ENCODE measurements at places on chromosomes 1 and 21.

- DNase-seq = no peak
These were observed 49.3 kb downstream of the ADAMTS1 start for GRCh38 chr21:26795866-26796329.

DNA sequence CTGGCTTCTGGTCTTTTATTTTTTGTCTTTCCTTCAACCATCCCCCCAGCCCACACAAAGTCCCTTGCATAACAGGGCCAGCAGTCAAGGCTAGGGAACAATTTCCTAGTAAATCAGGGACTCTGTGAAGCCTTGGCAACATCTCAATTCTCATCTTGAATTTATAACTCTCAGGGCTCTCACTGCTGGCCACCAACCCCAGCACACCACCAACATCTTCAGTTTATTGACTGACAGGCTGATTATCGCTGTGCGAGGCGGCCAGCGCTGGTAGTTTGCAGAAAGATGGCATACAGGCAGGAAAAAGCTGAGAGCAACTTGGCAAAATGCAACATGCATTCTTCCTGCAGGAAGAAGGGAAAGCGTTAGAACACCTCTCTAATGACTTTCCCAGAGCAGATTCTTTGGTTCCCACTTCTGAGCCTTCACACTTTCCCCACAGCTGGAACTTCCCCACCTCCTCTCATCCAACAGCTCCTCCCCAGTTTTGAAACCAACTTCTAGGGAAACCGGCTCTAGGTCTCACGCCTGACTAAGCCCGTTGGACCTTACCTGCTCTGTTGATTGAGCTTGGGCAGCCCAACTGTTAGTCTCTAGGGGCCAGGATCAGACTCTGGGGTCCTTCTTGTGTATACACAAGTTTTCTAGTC lies 26.3 kb upstream of the CSF1 start:
- DNase-seq = no peak

DNA sequence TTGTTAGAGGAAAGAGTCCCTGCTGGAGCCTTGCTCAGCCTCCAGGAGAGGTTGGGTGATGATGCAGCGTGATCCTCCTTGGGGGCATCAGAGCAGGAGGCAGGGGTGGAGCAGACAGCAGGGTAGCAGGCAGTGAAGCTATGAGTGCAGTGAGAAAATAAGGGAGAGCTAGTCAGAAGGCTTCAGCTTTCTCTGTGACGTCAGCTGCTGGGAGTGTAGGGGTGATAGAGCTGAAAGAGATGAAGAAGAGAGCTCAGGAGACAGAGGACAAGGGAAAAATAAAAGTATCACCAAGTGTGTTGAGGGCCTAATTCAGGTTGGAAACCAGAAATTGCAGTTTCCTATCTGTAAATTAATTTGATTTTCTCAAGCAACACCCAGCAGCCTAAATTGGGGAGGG lies 2.2 kb upstream of the ADAM30 start:
- DNase-seq = no peak

- no peak for DNase-seq
These were observed 1.0 kb upstream of the JAK1 start for GRCh38 chr1:64967381-64967780.

DNA sequence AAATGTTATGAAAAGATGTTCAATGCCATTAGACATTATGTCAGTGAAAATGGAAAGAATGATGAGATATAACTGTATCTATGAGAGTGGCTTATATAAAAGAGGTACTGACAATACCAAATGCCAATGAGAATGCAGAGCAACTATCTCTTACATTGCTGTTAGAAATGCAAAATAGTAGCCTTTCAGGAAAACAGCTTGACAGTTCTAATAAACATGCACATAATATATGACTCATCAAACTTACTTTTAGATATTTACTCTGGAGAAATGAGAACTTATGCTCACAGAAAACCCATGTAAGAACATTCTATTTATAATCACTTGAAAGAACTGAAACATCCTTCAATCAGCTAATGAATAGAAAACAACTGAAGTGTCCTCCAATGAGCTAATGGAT lies 996.7 kb upstream of the ADGRL4 start:
- DNase-seq = no peak

DNA sequence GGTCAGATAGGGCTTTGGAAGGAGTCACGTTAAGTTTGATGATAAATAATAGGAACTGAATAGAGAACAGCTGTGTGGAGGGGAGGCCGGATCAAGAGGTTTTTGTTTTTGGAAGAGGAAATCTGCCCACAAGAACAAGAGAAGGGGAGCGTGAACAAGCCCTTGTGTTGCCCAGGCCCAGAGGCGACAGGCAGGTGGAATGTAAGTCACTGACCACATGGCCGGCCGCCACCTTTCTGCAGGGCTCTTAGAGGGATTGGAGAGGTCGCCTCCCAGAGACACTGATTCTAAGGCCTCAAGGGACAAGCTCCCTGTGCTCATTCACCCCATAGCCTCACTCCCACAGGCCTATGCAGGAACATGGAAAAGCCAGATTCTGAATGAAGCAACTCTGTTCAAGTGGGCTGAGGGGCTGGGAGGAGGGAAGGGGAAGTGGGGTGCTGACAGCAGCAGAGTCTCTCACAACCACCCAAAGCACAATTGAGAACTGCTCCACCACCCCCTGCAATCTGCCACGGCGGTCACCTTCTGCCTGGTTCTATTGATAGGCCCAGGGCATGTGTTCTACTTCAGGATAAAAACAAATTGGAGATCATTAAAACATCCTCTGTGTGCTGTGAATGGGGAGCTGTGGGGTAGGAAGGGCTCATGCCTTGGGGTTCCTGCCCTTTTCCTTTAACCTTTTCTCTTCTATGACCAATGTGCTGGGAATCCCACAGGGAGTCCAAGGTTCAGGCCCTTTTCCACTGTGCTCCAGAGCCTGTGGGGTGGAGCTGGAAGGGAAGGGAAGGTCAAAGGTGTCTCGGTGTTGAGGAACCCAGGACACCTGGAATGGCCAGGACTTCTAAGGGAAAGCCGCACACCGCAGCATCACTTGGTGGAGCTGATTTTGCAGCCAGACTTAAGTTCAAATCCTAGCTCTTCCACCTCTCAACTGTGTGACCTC lies 63.3 kb upstream of the PARP1 start:
- DNase-seq = no peak

GRCh38 chr21:36511484-36512220 lies 31.7 kb upstream of the CLDN14 start:
- DNase-seq = no peak

- no peak for DNase-seq
These were observed 24.4 kb upstream of the TARBP1 start for GRCh38 chr1:234503193-234504050.

- DNase-seq = no peak
These were observed 15.9 kb upstream of the IFNLR1 start for GRCh38 chr1:24202987-24203386.

DNA sequence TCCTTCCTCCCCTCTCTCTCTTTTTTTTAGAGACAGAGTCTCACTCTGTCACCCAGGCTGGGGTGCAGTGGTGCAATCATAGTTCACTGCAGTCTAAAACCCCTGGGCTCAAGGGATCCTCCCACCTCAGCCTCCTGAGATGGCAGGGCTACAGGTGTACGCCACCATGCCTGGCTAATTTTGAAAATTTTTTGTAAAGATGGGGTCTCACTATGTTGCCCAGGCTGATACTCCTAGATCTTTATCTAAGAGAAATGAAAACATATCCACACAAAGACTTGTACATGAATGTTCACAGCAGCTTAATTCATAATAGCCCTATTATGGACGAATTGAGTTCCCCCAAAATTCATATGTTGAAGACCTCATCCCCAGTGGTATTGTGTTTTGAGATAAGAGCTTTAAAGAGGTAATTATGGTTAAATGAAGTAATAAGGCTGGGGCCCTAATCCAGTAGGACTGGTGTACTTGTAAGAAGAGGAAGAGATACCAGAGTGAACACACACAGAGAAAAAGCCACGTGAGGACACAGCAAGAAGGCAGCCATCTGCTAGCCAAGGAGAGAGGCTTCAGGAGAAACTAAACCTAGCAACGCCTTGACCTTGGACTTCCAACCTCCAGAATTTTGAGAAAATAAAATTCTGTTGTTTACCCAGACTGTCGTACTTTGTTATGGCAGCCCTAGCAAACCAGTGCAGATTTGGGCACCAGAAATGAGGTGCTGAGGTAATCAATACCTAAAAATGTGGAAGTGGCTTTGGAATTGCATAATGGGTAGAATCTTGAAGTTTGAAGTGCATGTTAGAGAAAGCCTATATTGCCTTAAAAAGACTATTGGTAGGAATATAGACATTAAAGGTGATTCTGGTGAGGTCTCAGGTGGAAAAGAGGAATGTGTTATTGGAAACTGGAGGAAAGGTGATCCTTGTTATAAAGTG lies 13.2 kb downstream of the IFNLR1 start:
- DNase-seq = no peak

DNA sequence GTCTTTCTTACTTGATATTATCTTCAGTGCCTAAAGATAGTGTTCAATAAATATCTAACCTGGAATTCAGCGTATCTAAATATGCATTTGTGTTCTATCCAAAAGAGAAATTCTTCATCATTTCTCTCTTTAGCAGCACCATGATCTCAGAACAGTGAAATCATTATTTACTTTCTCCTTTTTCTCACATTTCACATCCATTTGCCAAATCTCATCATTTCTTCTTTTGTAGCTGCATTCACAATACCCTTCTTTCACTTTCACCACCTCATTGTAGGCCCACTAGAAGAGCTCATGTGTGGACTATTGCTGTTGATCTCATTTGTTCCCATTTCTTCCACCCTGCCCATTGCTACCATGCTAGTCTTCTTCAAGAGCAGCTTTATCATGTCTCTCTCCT lies 178.0 kb downstream of the PHTF1 start:
- DNase-seq = no peak

DNA sequence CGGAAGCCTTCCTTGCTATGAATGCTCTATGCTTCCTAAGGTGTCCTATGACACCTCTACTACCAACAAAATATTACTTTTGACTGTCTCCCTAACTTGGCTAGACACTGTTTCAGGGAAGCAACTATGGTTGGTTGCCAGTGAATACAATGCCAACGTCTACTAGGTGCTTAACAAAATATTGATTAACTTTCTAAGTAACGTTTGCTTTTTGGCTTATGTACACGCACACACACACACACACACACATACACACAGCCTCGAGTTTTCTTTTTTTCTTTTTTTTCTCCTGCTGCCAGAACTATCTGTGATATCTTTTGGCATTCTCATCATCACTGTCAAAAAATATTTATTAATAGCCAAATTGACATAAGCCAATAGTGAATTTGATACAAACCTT lies 864.0 kb downstream of the PLA2G4A start:
- no peak for DNase-seq

DNA sequence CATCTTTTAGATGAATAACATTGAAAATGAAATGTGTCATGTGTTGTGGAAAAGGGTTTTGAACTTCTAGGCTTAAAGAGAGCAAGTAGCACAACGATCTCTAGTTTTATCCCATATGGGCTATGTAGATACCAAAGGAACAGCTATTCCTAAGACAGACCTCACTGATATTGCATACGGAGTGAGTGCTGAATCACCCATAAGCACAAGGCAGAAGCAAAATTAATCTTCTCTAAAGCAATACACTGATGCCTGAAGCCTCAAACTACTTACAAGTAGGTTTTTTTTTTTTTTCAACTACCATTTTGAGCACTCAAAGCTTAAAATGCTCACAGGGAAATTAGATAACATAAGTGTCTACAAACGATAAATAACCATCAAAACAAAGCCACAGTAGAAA lies 5.0 kb upstream of the KMO start:
- DNase-seq = no peak

- no peak for DNase-seq
These were observed 20.2 kb upstream of the KCNAB2 start for GRCh38 chr1:6025269-6026094.

DNA sequence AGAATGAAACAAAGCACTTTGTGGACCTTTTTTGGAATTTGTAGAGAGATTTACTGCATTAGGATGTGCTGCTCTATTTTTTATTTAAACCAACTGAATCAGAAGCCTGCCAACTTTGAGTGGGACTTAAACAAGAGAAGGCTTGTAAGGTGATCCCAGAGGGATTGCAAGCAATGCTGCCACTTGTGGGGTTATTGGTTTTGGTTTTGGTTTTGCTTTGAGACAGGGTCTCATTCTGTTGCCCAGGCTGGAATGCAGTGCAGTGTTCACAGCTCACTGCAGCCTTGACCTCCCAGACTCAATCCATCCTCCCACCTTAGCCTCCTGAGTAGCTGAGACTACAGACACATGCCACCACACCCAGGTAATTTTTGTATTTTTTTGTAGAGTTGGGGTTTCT lies 32.2 kb upstream of the GNG5 start:
- DNase-seq = no peak

DNA sequence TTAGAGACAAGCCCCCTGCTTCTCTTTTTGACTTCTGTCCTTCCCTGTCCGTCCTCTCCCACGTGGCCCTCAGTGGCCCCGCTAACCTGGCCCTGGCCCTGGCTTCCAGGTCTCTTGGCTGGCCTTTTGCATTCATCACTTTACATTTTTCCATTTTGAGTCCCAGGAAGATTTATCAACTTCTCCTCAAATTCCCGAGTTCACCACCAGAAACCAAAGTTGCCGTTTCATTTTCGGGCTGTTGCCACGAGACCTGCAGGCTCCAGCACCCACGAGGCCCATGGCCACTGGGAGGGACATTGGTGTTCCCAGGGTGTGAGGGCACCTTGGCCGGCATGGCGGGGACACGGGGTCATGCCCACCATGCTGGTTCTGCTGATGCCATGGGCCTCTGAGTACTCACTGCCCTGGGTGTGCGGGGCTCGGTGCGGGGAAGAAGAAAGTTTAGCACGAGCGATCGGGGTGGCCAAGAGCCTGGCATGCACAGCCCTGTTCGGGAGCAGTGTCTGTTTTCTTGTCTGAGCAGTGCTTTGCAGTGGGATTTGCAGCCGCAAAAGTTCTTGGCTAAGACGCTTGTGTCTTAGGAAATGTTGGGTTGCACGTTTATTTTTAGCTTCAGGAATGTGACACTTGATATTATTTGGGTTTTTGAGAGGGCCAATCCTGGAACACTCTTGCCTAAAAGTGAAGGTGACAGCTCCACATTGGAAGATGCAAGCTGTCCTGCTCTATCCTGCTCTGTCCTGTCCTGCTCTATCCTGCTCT lies 40.4 kb upstream of the ADARB1 start:
- no peak for DNase-seq

DNA sequence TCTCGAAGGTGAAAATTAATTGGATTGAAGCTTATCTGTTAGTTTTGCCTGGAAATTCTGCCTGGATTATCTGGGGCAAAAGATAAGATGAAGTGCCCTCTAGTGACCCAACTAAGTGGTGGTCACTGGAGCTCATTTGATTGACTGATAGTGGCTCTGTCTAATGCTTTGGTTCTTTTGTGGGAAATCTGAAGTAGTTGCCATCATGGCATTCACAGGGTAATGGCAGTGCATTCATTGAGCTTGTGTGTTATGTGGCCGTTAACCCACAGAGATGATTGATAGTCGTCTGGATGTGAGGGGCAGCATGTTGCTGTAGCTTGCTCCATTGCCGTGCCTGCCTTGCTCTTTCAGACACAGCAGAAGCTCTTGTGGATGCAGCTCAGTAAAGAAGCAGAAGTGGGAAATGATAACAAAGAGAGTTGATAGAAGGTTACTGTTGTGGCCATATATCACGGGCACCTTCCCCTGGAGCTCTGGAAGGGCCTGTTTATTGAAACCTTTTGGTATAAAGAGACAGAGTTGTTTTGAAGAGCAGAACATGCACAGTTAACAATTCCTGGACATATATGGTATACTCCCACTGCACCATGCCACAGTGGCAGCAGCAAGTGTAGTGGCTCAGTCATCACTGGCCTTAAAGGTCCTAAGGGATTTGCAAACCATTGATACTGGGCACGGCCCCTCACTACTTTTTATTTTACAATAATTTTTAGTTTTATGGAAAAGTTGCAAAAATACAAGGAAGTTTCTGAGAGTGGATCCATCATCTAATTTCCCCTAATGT lies 42.0 kb downstream of the CXADR start:
- no peak for DNase-seq

GRCh38 chr1:28370239-28371009 lies 884 bp downstream of the PHACTR4 start:
- no peak for DNase-seq

Measured in glomerular endothelial cell (primary cell).